ENCODE measurements at places on chromosomes 5 and 9.

GRCh38 chr9:97703437-97704344 is 6.6 kb upstream of the XPA start:
- no peak for DNase-seq

DNA sequence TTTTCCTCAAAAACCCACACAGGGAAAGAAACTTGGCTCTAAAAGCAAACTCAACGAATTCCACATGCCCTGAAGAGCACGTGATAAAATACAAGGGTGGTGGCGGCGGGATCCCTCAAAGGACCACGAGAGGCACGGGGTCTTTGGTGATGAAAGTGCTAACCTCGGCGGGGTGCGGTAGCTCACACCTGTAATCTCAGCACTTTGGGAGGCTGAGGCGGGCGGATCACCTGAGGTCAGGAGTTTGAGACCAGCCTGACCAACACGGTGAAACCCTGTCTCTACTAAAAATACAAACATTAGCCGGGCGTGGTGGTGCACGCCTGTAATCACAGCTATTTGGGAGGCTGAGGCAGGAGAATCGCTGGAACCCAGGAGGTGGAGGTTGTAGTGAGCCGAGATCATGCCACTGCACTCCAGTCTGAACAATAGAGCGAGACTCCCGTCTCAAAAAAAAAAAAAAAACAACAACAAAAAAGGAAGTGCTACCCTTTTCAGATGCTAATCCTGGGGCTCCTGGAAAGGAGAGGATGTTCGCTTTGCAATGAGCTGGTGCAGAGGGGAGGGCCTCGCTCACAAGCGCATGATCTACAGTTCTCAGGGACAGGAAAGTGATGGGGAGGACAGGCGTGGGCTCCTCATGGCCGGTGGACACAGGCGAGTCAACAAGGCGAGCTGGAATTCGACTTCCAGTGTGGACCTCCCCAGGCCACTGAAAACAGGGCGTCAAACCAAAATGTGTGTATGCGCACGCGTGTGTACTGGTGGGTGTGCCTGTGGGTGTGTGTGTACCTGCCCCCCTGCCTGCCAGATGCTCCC is 54.1 kb downstream of the USP20 start:
- no peak for DNase-seq

GRCh38 chr9:29625292-29625731 is 2052.0 kb upstream of the C9orf72 start:
- no peak for DNase-seq

GRCh38 chr5:169139480-169140050 is 161.4 kb downstream of the SLIT3 start:
- DNase-seq, result no peak

GRCh38 chr5:1736889-1737711 is 62.5 kb downstream of the MRPL36 start:
- DNase-seq, result no peak

GRCh38 chr9:86573886-86574285 is 219.7 kb upstream of the TUT7 start:
- no peak for DNase-seq

Data from heart right ventricle (tissue), 16 donors.